Psoas muscle (tissue), 8 donors: ENCODE measurements at places on chromosomes 16 and 17. TPM values are rescaled to one million over a fixed set of nuclear protein-coding genes. Genes with fewer than 3 reads are reported as not detected.
A peak's percentile ranks its signal among the peaks of the same experiment; 100 is the strongest.

GRCh38 chr17:66920950-66921349 lies 43.6 kb upstream of the CACNG4 start:
- DNase-seq = no peak
- no peak overlapping the region for H3K4me3 ChIP-seq
- no peaks in the 10 kb centered on the region for H3K4me1 ChIP-seq
- H3K36me3 ChIP-seq = no peaks in the 10 kb centered on the region
- no peak overlapping the region for H3K27ac ChIP-seq

TMEM204 gene
- total RNA-seq = 7.5 TPM

SALL1 gene
- not detected for total RNA-seq

- no peaks in the 10 kb centered on the region for H3K4me1 ChIP-seq
- no peak overlapping the region for H3K27ac ChIP-seq
- no peak for DNase-seq
Observed at GRCh38 chr16:82160226-82160625, 9.8 kb downstream of the MPHOSPH6 start.

DNA sequence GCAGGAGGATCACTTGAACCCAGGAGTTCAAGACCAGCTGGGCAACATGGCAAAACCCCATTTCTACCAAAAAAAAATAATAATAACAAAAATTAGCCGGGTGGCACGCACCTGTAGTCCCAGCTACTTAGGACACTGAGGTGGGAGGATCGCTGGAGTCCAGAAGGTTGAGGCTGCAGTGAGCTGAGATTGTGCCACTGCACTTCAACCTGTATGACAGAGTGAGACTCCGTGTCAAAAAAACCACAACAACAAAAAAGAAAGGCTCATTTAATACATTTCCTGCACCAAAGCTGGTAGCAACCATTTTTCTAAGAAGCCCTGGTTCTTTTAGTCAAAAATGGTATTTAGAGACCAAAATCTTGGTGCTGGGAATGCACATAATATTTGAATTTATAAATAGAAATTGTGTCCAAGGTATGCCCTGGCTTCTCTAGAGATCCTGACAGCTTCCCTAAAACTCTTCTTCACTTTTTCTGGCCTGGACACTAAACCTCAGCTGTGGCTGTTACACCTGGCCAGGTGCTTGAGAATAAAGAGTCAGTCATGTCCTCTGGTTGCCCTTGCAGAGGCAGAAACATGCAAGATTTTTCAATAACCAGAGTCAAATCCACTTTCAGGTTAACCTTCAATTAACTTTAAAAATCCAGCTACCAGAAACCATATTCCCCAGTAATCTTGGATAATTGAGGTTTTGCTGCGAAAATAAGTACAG lies 35.9 kb downstream of the SCNN1B start:
- no peak overlapping the region for H3K4me3 ChIP-seq
- H3K4me1 ChIP-seq = no peaks in the 10 kb centered on the region
- no peaks in the 10 kb centered on the region for H3K36me3 ChIP-seq
- H3K27me3 ChIP-seq = no peaks in the 10 kb centered on the region
- H3K27ac ChIP-seq = no peak overlapping the region

- H3K27ac ChIP-seq = peak overlapping the region; percentile 51
- H3K27me3 ChIP-seq = no peaks in the 10 kb centered on the region
- peak overlapping the region; percentile 83 for H3K4me3 ChIP-seq
- no peaks in the 10 kb centered on the region for H3K36me3 ChIP-seq
- H3K4me1 ChIP-seq = peaks cover 11% of the 10 kb centered on the region
Observed at GRCh38 chr16:57535680-57536305, 578 bp downstream of the CCDC102A start.

DNA sequence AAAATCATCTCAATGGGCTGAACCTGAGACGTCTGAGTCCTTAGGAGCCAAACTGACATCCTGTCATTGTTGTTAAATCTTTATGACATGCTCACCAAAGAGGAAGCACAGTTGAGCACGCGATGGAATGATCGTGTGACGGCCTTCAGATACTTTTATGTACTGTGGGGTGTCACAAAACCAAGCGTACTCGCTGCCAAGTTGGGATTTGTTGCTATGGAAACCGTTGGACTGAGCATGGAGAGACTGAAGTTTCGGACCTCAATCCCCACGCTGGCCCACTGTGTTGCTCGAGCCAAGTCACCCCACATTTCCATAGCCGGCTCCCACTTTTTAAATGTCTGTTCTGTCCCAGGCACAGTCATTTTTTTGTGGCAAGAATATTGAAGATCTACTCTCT lies 222.8 kb upstream of the SDK2 start:
- no peaks in the 10 kb centered on the region for H3K27me3 ChIP-seq
- H3K4me1 ChIP-seq = no peaks in the 10 kb centered on the region
- H3K36me3 ChIP-seq = no peaks in the 10 kb centered on the region
- H3K27ac ChIP-seq = no peak overlapping the region
- no peak overlapping the region for H3K4me3 ChIP-seq

DNA sequence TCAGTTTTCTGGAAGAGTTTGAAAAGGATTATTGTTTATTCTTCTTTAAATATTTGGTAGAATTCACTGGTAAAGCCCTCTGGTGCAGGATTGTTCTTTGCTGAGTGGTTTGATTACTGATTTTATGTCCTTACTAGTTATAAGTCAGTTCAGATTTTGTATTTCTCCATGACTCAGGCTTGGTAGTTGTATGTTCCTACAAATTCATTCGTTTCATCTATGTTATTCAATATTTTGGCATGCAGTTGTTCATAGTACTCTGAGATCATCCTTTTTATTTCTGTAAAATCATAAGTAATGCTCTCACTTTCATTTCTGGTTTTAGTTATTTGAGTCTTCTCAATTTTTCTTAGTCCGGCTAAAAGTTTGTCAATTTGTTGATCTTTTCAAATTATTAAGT lies 58.1 kb upstream of the CRYM start:
- no peaks in the 10 kb centered on the region for H3K27me3 ChIP-seq
- H3K4me3 ChIP-seq = no peak overlapping the region
- no peak for DNase-seq

DNA sequence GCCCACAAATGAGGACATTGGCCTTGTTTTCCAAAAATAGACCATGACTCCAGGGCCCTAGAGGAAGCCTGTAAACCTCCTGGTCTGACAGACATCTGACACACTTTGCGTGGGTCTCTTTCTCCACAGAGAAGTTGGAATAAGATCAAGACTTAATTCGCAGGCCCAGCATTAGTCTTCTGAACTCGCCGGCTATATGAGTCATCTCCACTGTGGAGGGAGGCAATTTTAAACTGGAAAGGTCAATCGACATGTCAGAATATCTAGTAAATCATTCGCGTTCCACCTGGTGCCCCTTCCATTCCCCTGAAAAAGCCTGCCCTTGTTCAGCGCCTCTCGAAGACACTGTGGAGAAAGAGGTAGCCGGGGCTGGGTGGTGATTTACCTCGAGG lies 140.1 kb downstream of the CLEC16A start:
- no peaks in the 10 kb centered on the region for H3K36me3 ChIP-seq
- H3K27ac ChIP-seq = peak overlapping the region; percentile 64
- no peaks in the 10 kb centered on the region for H3K27me3 ChIP-seq
- DNase-seq = no peak
- no peak overlapping the region for H3K4me3 ChIP-seq
- H3K4me1 ChIP-seq = peaks cover 15% of the 10 kb centered on the region

GRCh38 chr16:66634527-66635196 lies 30.2 kb downstream of the CMTM3 start:
- no peak for DNase-seq
- no peak overlapping the region for H3K4me3 ChIP-seq
- H3K4me1 ChIP-seq = no peaks in the 10 kb centered on the region
- no peaks in the 10 kb centered on the region for H3K36me3 ChIP-seq
- H3K27me3 ChIP-seq = no peaks in the 10 kb centered on the region

CCL16 gene
- not detected for total RNA-seq

KCNJ2 gene
- total RNA-seq = 17.7 TPM

DNA sequence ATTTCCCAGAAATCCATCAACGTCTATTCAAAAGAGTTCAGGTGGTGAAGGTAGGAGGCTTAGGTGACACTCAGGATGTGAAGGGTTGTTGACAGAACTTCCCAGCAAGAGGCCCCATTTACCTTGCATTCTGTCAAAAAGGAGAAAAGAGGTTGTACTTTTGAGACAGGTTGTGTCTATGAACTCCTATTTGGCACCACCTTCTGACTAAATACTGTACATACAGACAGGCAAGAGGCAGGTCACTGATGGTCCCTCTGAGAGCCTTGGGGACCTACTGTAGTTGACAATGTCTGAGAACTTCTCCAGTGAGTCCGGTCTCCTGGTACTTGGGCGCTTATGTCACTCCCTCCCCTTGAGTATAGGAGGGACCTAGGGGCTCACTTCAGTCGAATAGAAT lies 479.3 kb upstream of the ZFHX3 start:
- H3K27ac ChIP-seq = no peak overlapping the region
- H3K27me3 ChIP-seq = no peaks in the 10 kb centered on the region
- H3K36me3 ChIP-seq = no peaks in the 10 kb centered on the region
- DNase-seq = no peak

- no peak overlapping the region for H3K4me3 ChIP-seq
- peaks cover 10% of the 10 kb centered on the region for H3K4me1 ChIP-seq
- DNase-seq = no peak
- no peaks in the 10 kb centered on the region for H3K27me3 ChIP-seq
Observed at GRCh38 chr17:4199818-4200402, 56.9 kb downstream of the CYB5D2 start.

DNA sequence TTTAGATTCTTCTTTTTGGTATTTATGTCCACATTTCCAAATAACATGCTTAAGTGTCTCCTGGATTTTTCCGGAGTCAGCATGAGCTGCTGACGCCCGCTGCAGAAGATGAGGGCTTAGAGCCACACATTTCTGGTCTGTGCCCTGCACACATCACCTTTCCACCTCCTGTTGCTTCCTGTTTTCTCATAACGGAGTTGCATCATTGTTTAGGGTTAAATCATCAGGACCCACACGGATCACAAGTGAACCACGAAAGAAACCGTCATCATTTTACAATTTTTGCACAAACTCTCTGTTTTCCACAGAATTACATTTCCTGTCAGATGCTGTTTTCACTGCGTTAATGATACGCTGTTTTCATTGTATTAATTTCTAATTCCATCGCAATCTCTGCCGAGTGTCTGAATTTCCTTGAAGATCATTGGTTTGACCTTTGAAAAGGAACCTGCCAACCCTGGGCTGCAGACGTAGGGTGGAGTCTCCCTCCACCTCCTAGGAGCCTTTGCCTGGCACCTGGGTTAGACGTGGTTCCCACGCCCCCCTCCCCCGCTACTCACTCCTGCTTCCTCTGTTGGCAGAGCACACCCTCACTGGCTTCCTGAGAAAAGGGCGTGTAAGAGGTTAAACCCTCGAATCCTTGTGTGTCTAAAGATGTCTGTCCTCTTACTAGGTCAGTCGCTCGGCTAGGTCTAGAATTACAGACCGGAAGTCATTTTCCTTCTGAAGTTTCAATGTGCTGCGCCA lies 68.2 kb downstream of the RNF213 start:
- H3K27ac ChIP-seq = no peak overlapping the region
- no peaks in the 10 kb centered on the region for H3K4me1 ChIP-seq
- no peak overlapping the region for H3K4me3 ChIP-seq
- peak; percentile 19 for DNase-seq
- H3K36me3 ChIP-seq = peaks cover 96% of the 10 kb centered on the region

- no peaks in the 10 kb centered on the region for H3K27me3 ChIP-seq
- no peak for DNase-seq
- H3K4me3 ChIP-seq = no peak overlapping the region
- no peaks in the 10 kb centered on the region for H3K36me3 ChIP-seq
Observed at GRCh38 chr16:50563989-50564388, 15.8 kb downstream of the NKD1 start.

DNA sequence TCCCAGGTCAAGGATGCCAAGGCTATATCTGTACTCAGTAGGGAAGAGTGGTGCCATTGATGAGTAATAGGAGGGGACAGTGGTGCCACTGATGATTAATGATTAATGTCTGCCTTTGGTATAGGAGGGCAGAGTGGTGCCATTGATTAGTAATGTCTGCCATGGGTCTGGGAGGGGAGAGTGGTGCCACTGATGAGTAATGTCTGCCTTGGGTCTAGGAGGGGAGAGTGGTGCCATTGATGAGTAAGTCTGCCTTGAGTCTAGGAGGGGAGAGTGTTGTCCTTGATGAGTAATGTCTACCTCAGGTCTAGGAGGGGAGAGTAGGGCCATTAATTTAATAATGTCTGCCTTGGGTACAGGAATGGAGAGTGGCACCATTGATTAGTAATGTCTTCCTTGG lies 507.8 kb upstream of the EEF2KMT start:
- no peaks in the 10 kb centered on the region for H3K4me1 ChIP-seq
- no peak overlapping the region for H3K27ac ChIP-seq
- no peak for DNase-seq
- H3K36me3 ChIP-seq = no peaks in the 10 kb centered on the region
- no peak overlapping the region for H3K4me3 ChIP-seq
